ENCODE measurements at places on chromosomes 2 and 18. TPM values are rescaled to one million over a fixed set of nuclear protein-coding genes. Genes with fewer than 3 reads are reported as not detected.

The FOXI3 gene
- not detected for total RNA-seq

DNA sequence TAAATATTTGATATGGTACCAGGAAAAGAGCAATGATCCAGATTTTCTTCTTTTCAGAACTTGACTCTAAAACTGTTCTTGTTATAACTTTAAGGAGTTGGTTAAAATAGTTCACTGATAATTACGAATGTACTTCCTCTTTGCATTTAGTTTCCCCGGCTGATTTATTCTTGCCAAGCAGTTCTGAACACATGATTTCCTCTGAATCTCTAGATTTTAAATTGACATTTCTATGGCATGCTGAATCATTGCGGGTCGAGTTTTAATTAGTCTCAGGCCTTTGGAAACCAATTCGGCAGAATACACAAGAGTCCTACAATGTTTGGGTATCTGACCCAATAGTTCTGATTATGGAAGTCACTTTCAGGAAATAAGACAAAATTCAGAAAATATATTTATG, 37.3 kb upstream of the DNAH7 start:
- no peak for DNase-seq

The TNS1 gene
- 394 TPM for total RNA-seq

- no peak for DNase-seq
These were observed 152.7 kb downstream of the WDSUB1 start for GRCh38 chr2:159133797-159134196.

DNA sequence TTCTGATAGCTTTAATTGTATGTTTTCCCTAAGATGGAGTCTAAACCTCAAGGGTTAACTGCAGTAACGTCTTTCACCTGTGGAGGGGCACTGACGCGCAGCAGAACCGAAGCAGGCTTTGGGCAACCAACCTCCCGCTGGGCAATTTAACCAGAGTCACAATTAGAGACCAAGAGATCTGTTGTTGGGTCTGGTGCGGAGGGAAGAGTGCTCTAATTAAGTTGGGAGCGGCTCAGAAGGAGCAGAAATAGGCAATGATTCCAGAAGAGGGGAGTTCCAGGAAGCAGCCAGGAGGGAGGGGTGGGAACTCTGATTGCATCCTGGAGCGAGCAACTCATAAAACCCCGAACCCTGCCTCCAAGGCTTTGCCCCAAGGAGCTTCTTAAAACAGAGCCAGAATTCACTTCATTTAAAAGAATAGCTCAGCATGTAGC, 245.8 kb downstream of the PAX3 start:
- DNase-seq: no peak

DNA sequence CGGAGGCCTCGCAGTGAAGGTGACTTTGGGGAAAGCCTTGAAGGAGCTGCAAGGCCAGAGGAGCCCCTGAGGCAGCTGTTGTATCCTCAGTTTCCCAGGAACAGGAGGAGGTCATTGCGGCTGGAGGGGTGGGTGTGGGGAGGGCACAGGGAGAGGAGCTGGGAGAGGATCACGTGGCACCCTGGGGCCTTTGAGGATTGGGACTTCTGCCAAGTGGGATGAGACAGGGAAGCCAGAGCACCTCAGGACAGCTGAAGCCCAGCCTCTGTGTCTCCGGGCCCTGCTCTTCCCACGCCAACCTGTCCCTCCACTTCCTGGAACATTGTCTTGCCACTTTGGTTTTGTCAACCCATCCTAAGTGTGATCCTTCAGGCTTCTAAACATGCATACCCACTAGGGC, 19.4 kb upstream of the RRM2 start:
- peak; percentile 39 for DNase-seq

- peak; percentile 47 for DNase-seq
These were observed 37.8 kb downstream of the MAL start for GRCh38 chr2:95063086-95063958.

DNA sequence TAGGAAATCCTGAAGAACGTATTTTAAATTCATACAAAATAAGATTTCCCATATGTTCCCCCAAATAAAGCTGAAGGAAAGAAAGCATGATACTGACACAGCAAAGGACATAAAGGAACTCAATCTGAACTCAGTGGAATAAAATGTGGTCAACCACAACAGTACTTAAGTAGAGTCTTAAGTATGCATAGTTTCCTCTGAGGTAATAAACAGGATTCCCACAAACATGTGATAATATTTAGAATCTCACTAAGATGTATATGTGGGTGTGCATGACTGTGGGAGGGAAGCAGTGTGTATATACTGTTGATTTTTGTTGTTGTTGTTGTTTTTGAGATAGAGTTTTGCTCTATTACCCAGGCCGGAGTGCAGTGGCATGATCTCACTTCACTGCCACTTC, 69.3 kb downstream of the NOL10 start:
- no peak for DNase-seq

The ADD2 gene
- 4.2 TPM for total RNA-seq

DNA sequence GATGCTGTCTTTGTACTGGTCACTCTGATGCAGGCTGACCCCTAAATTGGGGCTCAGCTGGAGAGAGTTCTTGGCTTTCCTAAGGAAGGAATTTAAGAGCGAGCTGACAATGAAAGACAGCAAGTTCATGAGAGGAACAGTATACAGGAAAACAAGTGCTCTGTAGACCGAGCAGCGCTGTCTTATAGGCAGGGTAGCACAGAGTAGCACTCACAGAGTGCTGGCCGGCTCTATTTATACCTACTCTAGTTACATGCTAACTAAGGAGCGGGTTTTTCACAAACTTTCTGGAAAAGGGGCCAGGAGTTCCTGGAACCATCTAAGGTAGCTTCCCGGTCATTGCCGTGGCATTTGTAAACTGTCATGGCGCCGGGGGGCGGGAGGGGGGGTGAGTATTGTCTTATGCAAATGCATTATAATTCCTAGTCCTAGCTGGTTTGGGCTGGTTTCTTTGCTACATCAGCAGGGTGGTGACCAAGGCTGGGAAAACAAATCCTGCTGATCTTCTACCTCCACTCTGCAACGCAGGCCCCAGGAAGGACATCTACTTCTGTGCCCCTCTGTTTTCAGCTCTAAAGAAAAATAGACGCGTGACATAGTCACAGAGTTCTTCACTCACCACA, 31.6 kb upstream of the MAP3K20 start:
- DNase-seq: no peak

DNA sequence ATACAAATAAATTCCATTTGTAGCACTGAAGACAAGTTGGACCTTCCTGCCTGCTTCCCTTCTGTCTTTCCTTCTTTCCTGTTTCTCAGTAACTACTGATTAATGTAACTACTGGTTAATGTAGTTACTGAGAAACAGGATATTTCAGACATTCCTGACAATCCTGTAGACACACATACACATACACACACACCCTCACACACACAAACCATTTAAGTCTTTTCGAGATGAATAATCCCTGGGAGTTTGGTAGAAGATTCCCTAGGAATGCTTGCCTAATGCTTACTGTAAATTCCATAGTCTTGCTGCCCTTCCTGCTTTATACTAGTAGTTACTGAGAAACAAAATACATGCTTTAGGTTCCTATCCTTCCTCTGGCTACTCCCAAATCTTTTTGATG, 83.9 kb downstream of the PIK3C3 start:
- DNase-seq: no peak

DNA sequence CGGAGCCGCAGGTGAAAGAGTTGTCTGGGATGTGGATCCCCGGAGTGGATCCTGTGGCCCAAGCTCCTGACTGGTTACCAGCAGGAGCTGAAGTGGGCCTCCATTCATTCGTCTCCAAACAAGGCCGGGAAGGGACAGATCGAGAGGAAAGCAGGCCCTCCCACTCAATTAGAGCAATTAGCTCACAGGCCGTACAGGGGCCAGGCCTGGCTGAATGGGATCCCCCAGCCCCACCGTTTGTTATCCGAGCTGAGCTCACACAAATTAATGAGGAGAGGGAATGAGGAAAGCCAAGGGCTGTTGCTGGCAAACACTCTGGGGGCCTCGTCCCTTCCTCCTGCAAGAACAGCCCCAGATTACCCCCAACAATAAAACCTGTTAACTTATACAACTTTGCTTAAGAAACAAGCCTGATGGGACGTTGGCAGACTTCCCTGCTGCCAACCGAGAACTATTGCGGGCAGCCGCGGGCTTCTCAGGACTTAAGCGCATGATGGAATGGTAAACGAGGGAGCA, 338.0 kb downstream of the BCL11A start:
- DNase-seq: no peak

The PMAIP1 gene
- 3.1 TPM for total RNA-seq

- DNase-seq: no peak
These were observed 27.4 kb upstream of the SPR start for GRCh38 chr2:72859831-72860262.

DNA sequence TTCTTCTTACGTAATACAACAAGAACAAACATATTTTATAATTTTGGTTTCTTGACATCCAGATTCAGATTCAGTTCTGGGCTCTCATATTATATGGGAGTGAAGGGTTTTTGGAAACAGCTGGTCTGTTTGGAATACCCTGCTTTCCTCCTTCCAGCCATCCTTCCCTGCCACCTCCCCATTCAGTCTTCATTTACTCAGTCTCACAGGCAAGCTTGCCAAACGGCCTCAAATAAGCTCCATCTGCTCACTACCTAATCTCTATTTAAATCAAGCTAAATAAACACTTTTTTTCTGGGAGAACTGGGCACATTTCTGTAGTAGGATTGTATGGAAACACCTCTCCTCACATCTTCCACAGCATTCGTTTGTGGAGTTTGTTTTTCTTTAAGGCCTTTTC, 147.5 kb downstream of the RND3 start:
- no peak for DNase-seq

The SLC23A3 gene
- total RNA-seq: 5.0 TPM

DNA sequence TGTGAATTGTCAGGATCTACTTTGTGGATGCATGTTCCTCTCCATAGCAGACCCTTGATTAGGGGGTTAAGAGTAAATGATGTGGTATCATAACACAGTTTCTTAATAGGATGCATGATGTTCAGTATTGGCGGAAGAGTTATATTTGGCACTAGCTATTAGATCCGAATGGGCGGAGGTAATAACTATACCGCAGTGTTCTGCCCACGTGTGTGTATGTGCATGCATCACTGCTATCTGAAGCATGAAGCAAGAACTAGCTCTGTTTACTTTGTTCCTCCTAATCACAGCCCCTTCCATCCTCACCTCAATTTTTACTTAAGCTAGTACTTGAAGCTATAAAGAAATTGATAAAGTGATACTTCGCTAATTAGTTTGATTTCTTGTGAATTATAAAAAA, 159.6 kb upstream of the NOSTRIN start:
- no peak for DNase-seq

GRCh38 chr2:177905640-177906039, 166.9 kb downstream of the PDE11A start:
- no peak for DNase-seq

All from spleen (tissue), 13 donors.